ENCODE measurements at places on chromosomes 7 and 10. TPM values are rescaled to one million over a fixed set of nuclear protein-coding genes. Genes with fewer than 3 reads are reported as not detected.
A peak's percentile ranks its signal among the peaks of the same experiment; 100 is the strongest.

- DNase-seq, result no peak
Observed at GRCh38 chr7:139950881-139951525, 111.7 kb downstream of the PARP12 start.

- DNase-seq, result no peak
Observed at GRCh38 chr7:95141755-95142154, 182.6 kb downstream of the PON1 start.

- DNase-seq, result no peak
Observed at GRCh38 chr10:30495687-30496086, 61.7 kb downstream of the MAP3K8 start.

DNA sequence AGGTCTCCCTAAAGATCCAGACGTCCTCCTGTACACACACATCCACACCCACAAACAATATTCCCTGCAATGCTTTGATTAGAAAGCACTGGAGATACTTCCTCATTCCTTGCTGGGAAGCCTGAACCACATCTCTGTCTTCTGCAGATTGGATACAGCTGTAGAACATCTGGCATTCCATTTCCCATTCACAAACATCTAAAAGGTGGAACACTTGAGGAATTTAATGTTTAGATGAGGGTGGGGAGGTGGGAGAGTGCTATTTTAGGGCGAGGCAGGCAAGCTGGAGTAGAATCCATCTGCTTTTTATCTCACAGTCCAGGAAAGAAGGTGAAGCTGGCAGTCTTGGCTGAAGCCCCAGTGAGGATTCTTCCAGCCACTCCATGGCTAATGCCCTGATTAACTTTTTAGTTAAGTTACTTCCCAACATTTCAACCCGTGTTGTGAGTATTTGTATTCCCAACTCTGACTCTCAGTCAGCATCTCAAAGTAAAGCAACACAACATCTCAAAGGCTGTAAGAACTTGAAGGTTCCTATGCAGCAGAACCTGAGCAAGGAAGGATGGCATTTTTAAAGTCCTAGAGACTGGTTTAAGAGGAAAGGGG, 46.1 kb downstream of the CYTH3 start:
- DNase-seq, result no peak

TMED4 gene
- total RNA-seq, result 302 TPM

- no peak for DNase-seq
Observed at GRCh38 chr10:75347186-75347585, 54.4 kb downstream of the ZNF503 start.

KCNIP2 gene
- not detected for total RNA-seq

GRCh38 chr10:80188713-80189112, 16.6 kb downstream of the ANXA11 start:
- no peak for DNase-seq

RNLS gene
- total RNA-seq, result 4.3 TPM

- peak; percentile 19 for DNase-seq
Observed at GRCh38 chr10:91944880-91945630, 21.5 kb downstream of the BTAF1 start.

GRCh38 chr7:13290975-13291374, 603.5 kb downstream of the ARL4A start:
- no peak for DNase-seq

DNA sequence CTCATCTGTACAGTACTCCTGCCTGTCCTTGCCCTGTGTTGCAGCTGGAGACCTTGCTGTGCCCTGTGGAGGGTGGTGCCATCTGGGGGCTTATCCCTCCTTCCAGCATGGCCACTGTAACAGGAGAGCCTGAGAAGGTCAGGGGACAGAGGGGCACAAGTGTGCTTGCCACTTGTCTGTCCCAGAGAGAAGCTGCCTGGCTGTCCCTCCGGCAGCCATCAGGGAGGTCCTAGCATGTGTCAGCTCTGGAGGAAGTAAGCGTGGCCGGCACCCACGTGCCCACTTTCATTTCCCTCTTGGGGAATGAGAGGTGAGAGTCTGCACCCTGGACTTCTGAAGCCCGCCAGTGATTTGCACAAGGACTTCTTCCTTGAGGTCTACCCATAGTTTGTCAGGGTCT, 97.0 kb upstream of the PPIF start:
- no peak for DNase-seq

SRRM3 gene
- total RNA-seq, result 0.29 TPM

SEPTIN14 gene
- total RNA-seq, result not detected
